CD4-positive, alpha-beta memory T cell (primary cell): ENCODE measurements at places on chromosomes 13 and 19. TPM values are rescaled to one million over a fixed set of nuclear protein-coding genes. Genes with fewer than 3 reads are reported as not detected.

- no peak overlapping the region for H3K27ac ChIP-seq
- H3K4me3 ChIP-seq: no peak overlapping the region
- H3K27me3 ChIP-seq: no peaks in the 10 kb centered on the region
Observed at GRCh38 chr19:30596268-30596667, 224.1 kb downstream of the ZNF536 start.

- peak overlapping the region; percentile 12 for H3K27ac ChIP-seq
- H3K4me3 ChIP-seq: no peak overlapping the region
- no peaks in the 10 kb centered on the region for H3K27me3 ChIP-seq
- no peaks in the 10 kb centered on the region for H3K36me3 ChIP-seq
Observed at GRCh38 chr19:5966215-5966614, 11.7 kb downstream of the RANBP3 start.

DNA sequence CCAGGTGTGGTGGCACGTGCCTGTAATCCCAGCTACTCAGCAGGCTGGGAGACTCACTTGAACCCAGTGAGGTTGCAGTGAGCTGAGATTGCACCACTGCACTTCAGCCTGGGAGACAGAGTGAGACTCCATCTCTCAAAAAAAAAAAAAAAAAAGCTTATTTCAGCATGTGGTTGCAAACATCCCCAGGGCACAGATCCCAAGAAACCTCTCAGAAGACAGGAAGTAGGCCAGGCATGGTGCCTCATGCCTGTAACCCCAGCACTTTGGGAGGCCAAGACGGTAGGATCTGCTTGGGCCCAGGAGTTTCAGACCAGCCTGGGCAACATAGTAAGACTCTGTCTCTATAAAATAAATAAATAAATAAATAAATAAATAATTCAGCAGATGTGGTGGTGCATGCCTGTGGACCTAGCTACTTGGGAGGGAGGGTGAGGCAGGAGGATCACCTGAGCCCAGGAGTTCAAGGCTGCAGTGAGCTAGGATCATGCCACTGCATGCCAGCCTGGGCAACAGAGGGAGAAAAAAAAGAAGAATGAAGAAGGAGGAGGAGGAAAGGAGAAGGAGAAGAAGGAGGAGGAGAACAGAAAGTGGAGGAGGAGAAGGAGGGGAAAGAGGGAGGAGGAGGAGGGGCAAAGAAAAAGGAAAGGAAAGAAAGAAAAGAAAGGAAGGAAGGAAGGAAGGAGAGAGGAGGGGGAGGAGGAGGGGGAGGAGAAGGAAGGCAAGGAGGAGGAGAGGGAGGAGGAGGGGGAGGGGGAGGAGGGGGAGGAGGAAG lies 4.3 kb upstream of the LRRC8E start:
- no peaks in the 10 kb centered on the region for H3K27me3 ChIP-seq
- H3K4me1 ChIP-seq: no peaks in the 10 kb centered on the region
- H3K27ac ChIP-seq: no peak overlapping the region
- H3K36me3 ChIP-seq: no peaks in the 10 kb centered on the region
- no peak overlapping the region for H3K4me3 ChIP-seq

The SMIM44 gene
- polyA plus RNA-seq: not detected

The IGFL3 gene
- not detected for polyA plus RNA-seq

DNA sequence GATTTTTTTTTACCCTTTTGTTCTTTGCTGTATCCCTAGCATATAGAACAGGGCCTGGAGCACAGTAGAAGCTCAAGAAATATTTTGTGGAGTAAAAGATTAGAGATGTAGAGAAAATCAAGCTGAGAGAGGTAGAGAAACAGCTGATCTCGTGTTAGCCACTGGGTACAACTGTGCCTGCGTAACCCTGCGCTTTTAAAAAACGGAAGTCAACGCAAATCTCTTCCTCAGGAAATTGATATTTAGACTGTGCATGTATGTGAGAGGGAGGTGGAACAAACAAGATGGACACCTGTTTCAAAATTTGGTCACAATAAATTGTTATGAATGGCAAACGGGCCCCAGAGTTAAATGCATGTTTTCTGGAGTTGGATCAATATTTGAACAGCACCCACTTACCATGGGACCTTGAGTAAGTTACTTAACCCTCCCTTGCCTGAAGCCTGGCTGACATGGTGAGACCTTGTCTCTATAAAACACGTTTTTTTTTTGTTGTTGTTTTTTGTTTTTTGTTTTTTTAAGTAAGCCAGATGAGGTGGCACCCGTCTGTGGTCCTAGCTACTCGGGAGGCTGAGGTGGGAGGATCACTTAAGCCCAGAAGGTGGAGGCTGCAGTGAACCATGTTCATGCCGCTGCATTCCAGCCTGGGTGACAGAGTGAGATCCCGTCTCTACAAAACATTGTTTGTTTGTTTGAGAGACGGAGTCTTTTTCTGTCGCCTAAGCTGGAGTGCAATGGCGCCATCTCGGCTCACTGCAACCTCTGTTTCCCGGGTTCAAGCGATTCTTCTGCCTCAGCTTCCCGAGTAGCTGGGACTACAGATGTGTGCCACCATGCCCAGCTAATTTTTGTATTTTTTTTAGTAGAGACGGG lies 3.3 kb upstream of the EPOR start:
- no peaks in the 10 kb centered on the region for H3K36me3 ChIP-seq
- no peak for DNase-seq
- H3K27me3 ChIP-seq: no peaks in the 10 kb centered on the region
- peaks cover 12% of the 10 kb centered on the region for H3K4me1 ChIP-seq

DNA sequence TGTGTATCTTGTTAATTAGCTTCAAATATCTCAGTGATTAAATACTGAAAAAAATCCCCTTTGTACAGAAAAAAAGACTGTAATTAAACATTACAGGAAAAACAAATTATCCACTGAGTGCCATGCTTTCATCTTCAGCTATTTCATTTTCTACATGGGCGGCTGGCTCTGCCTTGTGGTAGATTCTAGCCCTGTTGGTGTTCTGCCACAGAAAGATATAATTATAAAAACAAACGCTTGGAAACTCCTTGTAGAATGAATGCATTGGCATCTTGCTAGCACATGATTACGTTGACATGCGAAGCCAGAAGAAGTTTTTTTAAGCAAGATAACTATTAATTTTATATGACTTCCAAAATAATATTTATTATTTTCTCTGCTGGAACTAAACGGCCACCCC lies 496.8 kb downstream of the MYO16 start:
- no peak for DNase-seq
- no peaks in the 10 kb centered on the region for H3K27me3 ChIP-seq
- H3K36me3 ChIP-seq: no peaks in the 10 kb centered on the region
- H3K4me1 ChIP-seq: no peaks in the 10 kb centered on the region

GRCh38 chr19:52638601-52639000 lies 446 bp upstream of the ZNF83 start:
- peaks cover 20% of the 10 kb centered on the region for H3K4me1 ChIP-seq
- H3K27ac ChIP-seq: no peak overlapping the region
- H3K36me3 ChIP-seq: no peaks in the 10 kb centered on the region
